ENCODE measurements at places on chromosomes 3 and 15.

- no peak for DNase-seq
Observed at GRCh38 chr3:26438325-26438940, 184.1 kb upstream of the LRRC3B start.

DNA sequence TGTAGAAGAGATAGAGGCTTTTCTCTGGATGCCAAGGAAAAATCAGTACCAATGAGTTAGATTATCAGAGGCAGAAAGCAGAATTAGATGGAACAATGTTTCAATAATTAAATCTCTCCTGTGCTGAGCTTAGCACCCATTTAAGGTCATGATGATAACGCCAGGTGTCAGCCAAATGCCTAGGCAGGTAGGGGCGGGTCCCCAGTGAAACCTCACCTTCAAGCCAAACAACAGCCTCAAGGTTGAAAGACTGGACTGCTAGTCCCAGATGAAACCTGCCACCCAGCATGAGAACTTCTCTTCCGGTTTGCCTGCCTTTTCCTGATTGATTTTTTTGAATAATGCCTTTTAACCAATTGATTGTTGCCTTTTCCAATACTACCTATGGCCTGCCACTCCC lies 363.0 kb downstream of the PLOD2 start:
- DNase-seq: no peak

DNA sequence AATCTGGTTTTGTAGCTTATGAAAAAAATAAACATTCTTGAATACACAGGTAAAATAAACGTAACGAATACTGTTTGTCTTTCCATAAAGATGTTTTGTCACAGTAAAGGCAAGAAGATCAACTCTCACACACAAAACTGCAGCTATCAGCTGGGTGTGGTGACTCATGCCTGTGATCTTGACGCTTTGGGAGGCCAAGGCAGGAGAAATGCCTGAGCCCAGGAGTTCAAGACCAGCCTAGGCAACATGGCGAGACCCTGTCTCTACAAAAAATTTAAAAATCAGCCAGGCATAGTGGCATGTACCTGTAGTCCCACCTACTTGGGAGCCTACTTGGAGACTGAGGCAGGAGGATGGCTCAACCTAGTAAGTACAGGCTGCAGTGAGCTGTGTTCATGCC lies 39.6 kb downstream of the CBLB start:
- no peak for DNase-seq

- no peak for DNase-seq
Observed at GRCh38 chr15:98718426-98719136, 70.2 kb downstream of the IGF1R start.

GRCh38 chr3:76657909-76658308 lies 382.0 kb upstream of the ROBO2 start:
- DNase-seq: no peak

- DNase-seq: no peak
Observed at GRCh38 chr3:142022381-142022780, 127.0 kb downstream of the TFDP2 start.
